ENCODE measurements at places on chromosomes 7 and 10.

- DNase-seq, result no peak
These were observed 87.9 kb downstream of the CDK6 start for GRCh38 chr7:92748495-92748894.

- DNase-seq, result no peak
These were observed 8.2 kb downstream of the INPP5A start for GRCh38 chr10:132545659-132546367.

DNA sequence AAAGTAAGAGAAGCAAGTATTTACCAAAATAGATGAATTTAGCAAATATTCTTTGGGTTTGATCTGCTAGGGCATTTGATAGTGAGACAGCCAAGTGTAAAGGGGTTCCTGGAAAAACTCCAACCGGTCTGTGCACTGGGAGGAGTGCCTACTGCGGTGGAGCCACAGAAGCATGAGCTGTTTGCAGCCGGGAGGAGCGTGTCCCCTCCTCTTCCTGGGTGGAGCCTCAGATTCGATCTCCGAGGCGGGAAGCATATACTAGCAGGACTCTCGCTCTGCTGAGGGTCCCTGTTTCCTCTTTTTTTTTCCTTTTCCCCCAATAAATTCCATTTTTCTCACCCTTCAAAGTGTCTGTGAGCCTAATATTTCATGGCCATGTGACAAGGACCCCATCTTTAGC lies 45.1 kb upstream of the MET start:
- no peak for DNase-seq

GRCh38 chr10:60820093-60820754 lies 41.9 kb downstream of the CDK1 start:
- DNase-seq, result no peak

- DNase-seq, result no peak
These were observed 43.3 kb upstream of the ASAH2 start for GRCh38 chr10:50294582-50294981.

GRCh38 chr7:70616211-70616610 lies 515.7 kb upstream of the GALNT17 start:
- no peak for DNase-seq

- peak; percentile 91 for DNase-seq
These were observed 38.8 kb downstream of the TMEM270 start for GRCh38 chr7:73899731-73900142.

DNA sequence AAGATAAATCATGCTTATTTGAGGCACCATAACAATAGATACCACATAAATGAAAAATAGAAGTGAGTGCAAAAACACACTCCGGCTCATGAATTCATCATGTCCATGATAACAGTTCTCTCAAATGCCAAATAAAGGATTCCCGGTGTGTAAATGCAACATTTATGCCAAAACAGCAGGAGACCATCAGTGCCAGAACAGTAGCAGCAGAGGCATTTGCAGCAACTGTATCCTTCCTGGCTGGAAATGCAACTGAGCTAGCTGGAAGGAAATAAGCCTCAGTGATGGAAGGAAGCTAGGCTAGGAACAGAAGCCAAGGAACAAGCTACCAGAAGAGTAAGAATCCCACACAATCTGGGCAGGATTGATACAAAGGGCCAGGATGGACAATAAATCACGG lies 79.9 kb upstream of the THSD7A start:
- no peak for DNase-seq

DNA sequence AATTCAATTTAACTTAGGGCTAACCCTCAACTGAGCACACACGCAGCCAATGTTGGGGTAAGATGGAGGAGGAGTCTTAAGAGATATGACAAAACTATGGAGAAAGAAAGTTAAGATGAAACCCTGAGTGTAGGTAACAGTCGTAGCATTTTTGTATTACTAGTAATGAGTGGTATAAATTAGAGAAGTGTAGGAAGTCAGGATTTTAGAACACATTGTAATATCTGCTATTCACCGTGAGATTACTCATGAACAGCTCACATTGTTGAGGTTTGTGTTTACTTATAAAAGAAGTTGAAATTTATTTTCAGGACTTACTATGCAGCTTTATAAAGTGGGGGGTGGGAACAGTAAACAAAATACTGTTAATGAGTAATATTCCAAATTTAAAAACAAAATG lies 107.2 kb downstream of the ARHGAP21 start:
- no peak for DNase-seq

- DNase-seq, result peak; percentile 78
These were observed 102.3 kb upstream of the PPIF start for GRCh38 chr10:79244841-79245504.

DNA sequence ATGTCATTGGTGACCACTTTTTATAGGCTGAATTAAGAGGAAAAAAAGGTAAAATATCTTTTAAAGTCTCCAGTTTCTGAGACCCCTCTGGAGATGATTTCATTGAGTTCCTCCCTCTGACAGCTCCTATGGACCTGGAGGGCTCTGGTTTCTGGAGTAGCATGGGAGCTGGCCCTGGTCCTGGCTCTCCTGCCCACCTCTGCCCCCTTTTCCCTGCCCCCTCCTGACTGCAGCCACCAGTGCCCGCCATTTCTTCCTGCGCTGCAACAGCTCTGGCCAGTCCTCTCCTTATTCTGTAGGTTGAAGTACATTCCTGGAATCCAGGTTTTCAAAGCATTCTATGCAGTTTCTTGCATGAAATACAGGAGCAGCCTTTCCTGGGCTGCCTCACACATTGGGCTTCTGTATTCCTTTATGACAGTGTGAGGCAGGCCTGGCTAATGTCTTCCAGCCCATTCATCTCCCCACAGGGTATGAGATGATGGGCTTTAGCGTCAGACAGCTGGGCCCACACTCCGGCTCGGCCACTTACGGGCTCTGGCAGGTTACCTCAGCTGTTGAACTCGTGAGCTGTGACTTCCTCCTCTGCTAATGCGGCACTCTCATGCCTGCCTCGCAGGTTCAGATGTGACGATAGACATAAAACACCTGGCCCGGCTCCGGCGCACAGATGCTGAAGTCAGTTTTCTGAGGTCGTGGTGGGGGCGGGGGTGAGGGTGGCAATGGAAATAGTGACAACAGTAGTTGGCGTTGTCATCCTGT lies 101.7 kb downstream of the MGMT start:
- DNase-seq, result no peak

DNA sequence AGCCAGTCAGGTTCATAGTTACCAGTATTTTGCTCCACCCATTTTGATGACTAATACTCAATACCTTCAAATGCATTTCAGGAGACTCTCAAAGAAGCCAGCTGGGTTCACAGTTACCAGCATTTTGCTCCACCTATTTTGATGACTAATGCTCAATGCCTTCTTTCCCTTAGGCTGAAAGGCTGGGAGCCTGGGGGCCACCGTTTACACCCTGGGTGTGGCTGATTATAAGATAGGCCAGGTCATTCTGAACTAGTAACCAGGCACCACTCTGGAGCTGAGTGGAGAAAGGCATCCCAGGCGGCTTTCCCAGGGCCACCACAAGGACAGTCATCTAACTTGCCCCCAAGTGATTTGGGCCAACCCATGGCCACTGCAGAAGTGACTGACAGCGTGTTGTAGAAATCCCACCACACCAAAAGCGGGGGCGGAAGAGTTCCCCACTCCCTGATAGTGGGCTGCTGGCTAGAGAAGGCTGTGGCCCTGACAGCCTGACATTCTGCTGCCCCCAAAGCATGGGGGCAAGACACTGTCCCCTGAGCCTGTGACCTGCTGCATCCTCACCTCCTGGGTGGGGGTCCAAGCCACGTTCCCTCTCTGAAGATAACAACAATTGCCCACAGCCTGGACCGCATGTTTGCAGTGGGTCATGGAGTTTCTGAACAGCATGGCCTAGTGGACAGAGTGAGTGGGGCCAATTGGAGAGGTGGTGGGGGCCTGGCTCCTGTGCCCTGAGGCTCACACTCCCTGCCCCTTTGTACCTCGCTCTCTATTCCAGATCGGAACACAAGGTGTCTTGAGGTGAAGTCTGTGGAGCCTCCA lies 23.0 kb upstream of the ZNF488 start:
- DNase-seq, result peak; percentile 24

DNA sequence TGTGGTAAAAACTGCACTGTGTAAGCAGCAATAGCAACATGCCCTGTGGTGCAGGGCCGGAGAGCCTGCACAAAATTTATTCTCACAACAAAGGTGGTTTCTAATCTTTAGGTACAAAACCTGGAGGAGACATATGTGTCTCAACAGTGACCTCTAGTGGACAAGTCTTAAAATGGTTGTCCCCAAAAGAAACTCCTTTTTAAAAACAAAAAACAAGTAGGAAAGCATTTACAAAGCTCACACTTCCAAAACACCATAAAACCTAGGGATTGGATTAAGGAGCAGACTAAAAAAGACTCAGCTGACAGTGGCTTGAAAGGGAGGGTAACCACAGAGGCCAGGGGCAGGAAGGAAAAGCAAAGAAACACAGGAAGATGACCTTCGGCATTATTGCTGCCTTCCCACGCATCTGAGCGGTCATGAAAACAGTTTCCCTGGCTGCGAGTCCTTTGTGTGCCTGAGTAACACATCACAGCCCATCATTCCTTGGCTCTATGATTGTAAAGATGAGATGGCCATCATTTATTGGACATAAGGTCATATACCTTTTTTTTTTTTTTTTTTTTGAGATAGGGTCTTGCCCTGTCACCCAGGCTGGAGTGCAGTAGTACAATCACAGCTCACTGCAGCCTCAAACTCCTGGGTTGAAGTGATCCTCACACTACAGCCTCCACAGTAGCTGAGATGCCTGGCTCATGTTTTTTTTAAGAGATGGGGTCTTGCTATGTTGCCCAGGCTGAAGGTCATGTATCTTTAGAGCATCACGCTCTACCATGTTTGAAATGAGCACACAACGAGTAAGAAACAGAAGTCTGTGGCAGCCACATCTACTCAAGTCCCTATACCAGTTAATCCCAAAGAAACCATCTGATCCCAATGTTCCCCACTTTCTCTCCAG lies 39.5 kb downstream of the RSU1 start:
- peak; percentile 62 for DNase-seq

- peak; percentile 70 for DNase-seq
These were observed at the start of gene GRM8 for GRCh38 chr7:127252778-127253280. TSS of gene GRM8 (minus strand) at chr7:127252941.

DNA sequence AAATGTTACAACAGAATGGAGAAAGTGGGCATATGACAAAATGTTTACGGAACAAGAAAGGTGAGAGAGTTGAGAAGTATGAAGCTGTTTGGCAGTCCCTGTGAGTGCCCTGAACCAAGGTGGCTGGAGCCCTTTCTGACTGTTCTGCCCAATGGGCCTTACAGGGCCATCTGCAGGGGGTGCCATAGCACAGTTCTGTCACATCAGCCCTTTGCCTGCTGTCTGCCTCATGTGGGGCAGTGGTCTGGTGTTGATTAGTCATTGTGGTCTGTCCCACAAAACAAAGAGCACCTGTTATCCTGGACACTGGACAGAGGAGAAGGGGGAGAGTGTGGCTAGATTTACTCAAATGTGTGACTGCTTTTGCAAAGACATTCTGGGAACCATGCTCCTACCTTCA lies 51.5 kb upstream of the OSBPL3 start:
- no peak for DNase-seq

DNA sequence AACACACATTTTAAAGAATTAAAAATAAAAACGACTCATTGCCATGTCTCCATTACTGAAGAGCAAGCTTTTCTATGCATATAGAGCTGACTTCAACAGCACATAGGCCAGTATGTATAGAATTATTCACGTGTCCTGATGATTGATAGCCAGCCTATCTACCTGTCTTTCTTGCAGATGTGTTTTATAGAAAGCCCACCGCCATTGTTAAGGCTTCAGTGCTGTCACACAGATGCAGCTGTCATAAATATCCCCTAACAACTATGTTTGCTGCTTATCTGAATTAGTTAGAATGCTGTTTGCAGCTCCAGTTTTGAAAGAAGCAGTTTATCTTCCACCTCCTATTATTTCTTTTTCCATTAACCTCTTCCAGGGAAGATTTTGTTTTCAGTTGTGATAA lies 235.9 kb downstream of the SLC25A13 start:
- DNase-seq, result no peak

- DNase-seq, result no peak
These were observed 135.8 kb downstream of the DGKB start for GRCh38 chr7:14766747-14767146.

DNA sequence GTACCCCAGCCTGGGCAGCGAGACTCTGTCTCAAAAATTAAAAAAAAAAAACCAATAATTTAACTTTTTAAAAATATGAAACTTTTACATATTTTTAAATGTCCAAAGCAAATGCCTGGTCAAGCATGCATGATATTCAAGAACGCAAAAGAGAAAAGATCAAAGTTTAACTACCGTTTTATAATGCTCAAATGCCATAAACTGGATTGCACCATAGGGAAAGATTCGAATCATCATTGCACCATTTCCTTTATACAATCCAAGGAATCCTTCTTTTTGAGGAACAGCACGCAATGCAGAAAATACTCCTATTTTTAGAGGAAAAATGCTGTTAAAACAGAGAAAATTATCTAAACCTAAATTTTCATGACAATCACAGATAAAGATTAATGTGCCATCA lies 20.9 kb downstream of the SLC25A16 start:
- no peak for DNase-seq

GRCh38 chr10:13830385-13830784 lies 243.6 kb downstream of the PRPF18 start:
- DNase-seq, result no peak

GRCh38 chr10:99551158-99551557 lies 18.4 kb downstream of the NKX2-3 start:
- DNase-seq, result peak; percentile 41

DNA sequence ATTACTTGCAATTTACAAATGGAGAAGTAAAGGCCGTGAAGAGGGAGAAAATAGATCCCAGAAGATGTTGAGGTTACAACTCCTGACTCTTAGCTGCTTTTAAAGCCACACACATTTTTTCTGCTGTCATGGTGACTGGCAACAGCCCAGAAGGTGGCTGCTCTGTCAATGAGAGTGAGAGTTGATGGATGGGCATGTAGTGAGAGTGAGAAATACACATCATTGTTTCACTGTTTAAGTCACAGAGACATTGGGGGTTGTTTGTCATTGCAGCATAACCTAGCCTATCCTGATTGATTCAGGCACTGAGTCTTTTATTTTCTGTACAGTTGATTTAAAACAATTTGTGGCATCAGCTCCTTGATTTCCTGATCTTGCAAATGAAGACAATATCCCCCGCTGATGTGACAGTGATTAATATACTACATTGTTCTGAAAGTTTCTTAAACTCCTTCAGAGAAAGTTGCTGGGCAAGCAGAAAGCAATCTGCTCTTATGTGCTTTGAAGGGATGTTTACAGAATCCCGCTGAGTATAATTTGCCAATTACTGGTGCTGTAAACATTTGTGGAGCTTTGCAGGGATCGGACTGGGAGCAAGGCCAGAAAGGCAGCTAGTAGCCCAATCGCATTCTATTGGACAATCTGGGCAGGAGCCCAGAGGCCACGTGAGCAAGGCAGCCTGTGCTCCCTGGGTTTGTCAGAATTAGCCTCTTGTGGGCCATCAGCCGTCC lies 229.6 kb downstream of the PRPF18 start:
- peak; percentile 94 for DNase-seq

- no peak for DNase-seq
These were observed 21.8 kb upstream of the ZMIZ1 start for GRCh38 chr10:79046741-79047583.

GRCh38 chr10:14852236-14852635 lies 14.1 kb downstream of the HSPA14 start:
- no peak for DNase-seq

Measured in AG08396 (cell line).